ENCODE measurements at places on chromosomes 5 and 9.

DNA sequence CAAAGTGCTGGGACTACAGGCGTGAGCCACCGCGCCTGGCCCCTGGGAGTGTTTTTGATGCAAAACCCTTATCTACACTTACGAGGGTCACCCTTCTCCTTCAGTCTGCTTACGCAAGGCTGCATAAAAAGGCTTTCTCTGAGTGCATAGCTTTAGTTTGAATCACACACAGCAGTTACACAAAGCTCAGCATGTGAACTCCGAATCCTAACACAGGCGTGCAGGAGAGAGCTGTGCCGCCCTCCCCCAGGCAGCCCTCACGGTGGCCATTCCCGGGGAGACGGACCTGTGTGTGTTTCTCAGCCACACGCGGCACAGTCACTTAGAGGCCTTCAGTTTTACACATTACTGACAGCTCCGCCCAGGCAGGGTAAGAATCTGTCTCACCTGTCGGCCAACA is 26.7 kb downstream of the EXD3 start:
- no peak for DNase-seq

GRCh38 chr5:116084287-116084691 is 536 bp upstream of the COMMD10 start:
- peak; percentile 13 for DNase-seq

DNA sequence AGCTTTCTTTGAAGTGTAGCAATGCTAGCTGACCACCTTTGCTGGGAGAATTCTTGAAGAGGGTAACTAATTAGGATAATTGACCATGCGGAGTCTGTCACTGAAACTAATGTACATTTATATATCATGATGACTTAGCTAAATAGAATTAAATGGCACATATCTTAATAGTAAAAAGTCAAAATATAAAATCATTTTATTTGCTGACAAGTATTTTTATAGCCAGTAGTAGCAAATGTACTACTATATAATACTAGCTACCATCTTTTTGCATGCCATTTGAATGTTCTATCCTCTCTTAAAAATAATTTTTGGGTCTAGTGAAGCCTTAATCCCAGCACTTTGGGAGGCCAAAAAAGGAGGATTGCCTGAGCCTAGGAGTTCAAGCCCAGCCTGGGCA is 605.8 kb upstream of the COX7C start:
- no peak for DNase-seq

GRCh38 chr9:136175616-136176197 is 29.2 kb downstream of the LHX3 start:
- no peak for DNase-seq

DNA sequence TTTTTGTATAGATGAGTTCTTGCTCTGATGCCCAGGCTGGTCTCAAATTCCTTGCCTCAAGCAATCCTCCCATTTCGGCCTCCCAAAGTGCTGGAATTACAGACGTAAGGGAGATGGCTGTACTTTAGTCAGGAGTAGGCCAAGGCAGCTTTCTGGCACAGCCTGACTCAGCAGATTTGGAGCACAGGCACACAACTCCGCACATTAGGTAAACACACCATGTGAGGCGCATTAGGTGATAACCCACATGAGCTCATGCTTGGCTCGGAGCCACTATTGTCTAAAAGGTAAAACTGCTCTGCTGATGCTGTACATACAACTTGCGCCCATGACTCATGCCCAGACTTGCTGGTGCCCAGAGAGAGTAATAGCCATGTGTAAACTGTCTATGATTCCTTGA is 1157.9 kb downstream of the TAF11L14 start:
- no peak for DNase-seq

Data from CD8-positive, alpha-beta memory T cell (primary cell).